Bronchus fibroblast of lung (primary cell): ENCODE measurements at places on chromosomes 2 and 18. TPM values are rescaled to one million over a fixed set of nuclear protein-coding genes. Genes with fewer than 3 reads are reported as not detected.

KCNJ3 gene
- not detected in 2 replicates for total RNA-seq

AFG3L2 gene
- total RNA-seq = 33.7 and 34.0 TPM in 2 replicates

C2orf92 gene
- total RNA-seq = 0.15 and 0.67 TPM in 2 replicates

ANKRD30B gene
- total RNA-seq = under 0.01 TPM in 1 of 2 replicates, not detected in the other

RUFY4 gene
- total RNA-seq = not detected in 2 replicates

RAB6C gene
- total RNA-seq = not detected in 2 replicates

PLCL1 gene
- under 0.01 and 0.17 TPM in 2 replicates for total RNA-seq

SMYD1 gene
- total RNA-seq = not detected in 2 replicates
